ENCODE measurements at places on chromosomes 13 and 19.

DNA sequence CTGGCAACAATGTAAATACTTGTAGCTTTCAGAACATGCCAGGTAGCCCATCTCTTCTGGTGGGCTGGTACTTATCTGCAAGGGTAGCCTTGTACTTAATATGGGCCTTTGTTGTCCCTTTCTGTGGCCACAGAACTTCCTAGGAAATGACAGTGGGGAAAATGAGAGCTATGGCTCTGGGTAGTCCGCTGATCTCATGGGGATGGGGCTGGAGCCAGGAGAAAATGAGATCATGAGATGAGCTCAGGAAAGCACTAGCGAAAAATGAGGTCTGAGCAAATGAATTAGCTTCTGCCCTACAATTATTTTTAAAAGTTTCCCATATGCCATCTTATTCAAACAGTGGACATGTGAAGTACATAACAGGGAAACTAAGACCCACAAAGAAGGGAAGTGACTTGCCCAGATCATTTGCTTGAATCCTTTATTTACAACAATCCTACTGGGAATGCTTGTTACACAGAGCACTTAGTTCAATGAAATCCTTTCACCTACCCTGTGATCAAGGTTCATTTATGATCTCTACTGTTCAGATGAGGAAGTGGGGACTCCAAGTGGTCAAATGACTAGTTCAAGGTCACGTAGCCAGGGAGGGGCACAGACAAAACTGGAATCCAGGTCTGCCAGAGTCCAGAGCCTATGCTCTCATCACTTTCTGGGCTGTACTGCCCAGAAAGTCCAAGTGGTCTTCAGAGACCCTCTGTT, 87.1 kb downstream of the PTPRS start:
- DNase-seq, result no peak

DNA sequence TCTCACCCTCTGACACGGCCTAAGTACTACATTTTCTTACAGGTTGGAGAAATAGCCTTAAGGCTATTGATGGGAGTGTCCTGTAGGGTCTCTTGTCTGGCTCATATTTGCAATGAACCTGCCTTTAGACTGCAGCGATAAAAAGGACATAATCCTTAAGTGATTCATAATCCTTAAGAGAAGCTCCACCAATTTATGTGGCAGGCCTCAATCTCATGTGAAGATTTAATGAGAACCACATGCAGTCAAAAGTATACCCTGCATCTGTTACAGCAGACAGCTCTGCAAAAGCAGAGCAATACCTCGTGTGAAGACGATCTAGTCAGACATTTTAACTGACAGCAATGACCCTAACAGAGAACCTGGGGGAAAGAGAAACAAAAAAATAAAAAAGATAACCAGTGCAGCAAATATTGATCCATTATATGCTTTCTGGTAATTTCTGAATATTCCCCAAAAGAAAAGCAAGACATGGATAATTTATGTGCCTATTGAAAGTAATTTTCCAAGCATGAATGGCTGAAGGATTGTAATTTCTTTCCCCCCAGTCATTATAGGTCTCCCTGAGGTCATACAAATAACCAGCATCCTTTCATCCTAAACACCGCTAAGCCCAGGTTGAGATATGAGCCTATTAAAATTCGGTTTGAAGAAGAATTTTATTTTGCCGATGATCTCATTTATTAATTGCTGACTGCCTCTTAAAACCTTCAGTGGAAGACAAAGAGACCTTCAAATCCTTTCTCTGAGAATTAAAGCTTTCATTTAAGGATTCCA, 321.8 kb upstream of the NBEA start:
- DNase-seq, result no peak

DNA sequence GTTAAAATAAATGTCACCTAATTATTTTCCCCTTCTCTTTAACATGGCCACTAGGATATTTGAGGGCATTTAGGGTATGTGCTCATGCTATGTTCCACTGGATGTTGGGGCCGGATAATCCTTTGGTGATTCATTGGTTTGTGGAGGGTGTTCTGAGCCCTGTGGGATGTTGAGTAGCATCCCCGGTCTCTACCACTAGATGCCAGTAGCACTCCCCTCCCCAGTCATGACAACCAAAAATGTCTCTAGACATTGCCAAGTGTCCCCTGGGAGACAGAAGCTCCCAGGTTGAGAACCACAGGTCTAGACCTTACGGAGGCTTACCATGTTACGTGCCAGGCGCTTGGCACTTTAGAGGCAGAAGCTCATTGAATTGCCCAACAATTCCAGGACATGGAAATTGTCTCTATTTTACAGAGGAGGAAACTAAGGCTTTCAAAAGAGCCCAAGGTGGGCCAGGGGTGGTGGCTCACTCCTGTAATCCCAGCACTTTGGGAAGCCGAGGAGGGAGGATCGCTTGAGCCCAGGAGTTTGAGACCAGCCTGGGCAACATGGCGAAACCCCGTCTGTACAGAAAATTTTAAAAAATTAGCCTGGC, 14.1 kb downstream of the SHANK1 start:
- no peak for DNase-seq

GRCh38 chr19:40266912-40267600, 18.1 kb downstream of the AKT2 start:
- DNase-seq, result no peak

- DNase-seq, result no peak
These were observed 2.1 kb upstream of the VWA8 start for GRCh38 chr13:41962994-41963393.

DNA sequence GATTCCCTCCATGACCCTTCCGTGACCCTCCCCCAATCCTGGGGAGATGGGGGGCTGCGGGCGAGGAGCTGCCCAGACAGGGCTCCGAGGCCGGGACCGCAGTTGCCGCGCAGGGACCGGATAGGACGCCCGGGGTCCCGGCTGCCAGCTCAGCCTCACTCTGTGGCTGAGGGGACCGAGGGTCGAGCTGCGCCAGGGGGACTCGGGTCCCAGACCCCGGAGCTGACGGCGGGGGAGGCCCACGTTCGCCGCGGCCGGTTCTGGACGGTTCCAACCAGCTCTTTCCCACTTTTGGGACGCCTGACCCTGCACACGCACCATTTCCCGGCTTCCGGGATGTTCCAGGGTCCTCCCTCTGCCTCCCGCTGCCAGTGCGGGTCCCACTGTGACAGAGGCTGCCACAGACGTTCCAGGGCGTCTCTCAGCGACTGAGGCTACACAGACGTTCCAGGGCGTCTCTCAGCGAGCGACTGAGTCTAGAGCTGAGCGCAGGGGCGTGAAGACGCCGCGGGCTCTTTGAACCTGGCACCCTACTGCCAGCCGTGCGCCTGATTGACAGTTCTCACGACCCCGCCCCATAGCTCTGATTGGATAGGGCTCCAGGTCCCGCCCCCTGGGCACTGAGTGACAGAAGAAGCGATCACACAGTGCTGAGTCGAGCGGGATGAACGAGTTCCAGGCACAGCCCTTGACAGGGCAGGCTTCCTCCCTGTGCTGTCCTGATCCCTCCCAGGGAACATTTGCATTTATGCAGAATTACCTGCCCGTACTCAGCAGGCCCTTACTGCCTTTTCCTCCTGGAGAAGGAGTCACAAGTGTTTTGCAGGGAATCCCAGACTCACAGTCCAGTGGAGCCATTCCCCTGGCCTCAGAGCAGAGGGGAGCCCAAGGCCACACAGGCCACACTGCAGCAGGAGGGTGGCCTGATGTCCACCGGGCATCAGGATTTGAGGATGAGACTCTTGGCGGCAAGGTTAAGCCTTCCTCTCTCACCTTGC, at the start of gene ZNF563:
TSS of gene ZNF563 (minus strand) at position 472 of the 998 bp plus-strand sequence. CDS start at position 321, 151 bp downstream.
- DNase-seq, result peak; percentile 25

- DNase-seq, result no peak
These were observed 4.3 kb downstream of the NDFIP2 start for GRCh38 chr13:79485014-79485811.

DNA sequence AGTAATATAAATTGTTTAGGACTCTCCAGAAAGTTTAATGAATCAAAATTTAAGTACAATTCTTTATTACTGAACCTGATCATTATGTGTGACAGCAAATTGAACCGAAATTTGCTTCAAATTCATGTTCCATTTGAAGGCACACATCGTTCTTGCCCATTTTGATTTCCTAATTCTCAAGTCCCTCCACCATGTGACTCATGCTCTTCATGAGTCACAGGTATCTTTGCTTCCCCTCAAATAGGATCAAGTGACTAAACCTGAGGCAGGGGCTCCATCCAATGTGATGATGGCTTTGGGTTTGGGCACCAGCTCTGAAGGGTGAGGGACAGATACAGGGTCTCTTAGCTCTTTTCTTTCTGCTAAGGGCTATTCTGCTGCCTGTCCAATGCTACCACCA, 86.1 kb downstream of the THSD1 start:
- no peak for DNase-seq

DNA sequence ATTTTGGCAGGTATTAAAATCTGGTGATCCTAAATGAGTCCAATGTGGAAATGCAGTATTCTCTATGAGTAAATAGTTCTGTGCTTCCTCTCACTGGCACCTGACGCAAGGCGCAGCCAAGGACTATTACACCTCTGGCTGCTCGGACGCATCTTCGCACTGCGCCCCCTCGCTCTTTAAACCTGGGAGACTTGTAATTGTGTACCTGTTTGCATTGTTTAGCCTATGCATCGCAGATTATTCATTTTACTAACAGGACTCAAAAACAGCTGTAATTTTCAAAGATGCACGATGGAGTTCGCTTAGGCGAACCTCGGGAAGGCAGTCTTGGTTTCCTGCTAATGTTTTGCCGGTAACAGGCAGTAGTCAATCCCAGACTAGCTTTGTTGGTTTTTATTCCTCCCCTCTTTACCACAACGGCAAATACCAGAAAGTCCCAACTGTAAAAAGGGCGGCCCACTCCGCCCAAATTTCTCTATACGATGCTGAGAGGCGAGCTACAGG, 113.2 kb downstream of the KCNRG start:
- DNase-seq, result no peak

Data from NCI-H446 treated with DMSO at 0.1 percent for 48 hours (cell line).